ENCODE measurements at places on chromosomes 11 and 22.

- no peak for DNase-seq
Observed at GRCh38 chr11:15968461-15969130, 387.8 kb downstream of the SOX6 start.

DNA sequence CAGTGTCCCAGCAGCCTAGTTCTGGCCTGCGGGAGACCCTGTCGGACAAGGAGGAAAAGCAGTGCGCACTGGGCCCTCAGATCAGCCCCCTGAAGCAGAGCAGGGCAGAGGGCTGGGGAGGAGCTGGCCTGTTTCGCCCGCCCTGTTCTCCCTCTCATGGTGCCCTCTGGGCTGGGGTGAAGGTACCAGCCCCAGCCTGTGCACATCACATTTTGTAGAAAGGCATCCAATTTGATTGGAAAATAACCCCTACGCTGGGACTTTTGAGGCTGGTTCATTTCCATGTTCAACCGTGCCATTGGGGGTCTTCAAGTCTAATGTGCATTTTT is 832 bp upstream of the NAP1L4 start:
- DNase-seq, result no peak

- DNase-seq, result no peak
Observed at GRCh38 chr11:112310419-112310818, 49.8 kb upstream of the PLET1 start.

GRCh38 chr22:49305214-49305965 is 522.3 kb downstream of the BRD1 start:
- no peak for DNase-seq

DNA sequence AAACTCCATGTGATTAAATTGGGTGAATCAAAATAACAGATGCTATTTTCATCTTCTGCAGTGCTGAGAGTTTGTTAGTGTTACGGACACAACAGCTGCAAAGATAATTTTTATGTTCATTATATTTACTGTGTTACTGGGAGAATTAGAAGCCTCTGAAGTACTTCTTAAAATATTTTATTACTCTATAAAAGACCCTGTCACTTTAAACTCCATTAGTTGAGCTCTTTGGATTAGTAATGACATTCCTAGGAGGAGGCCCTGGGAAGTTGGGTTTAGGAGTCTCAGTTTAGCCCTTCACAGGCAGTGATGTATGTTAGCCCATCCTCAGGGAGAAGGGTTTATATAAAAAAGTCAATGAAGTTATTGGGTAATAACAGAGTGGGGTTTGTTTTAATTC is 596.7 kb downstream of the JRKL start:
- DNase-seq, result no peak

GRCh38 chr11:96023275-96023674 is 99.4 kb upstream of the MTMR2 start:
- DNase-seq, result no peak

DNA sequence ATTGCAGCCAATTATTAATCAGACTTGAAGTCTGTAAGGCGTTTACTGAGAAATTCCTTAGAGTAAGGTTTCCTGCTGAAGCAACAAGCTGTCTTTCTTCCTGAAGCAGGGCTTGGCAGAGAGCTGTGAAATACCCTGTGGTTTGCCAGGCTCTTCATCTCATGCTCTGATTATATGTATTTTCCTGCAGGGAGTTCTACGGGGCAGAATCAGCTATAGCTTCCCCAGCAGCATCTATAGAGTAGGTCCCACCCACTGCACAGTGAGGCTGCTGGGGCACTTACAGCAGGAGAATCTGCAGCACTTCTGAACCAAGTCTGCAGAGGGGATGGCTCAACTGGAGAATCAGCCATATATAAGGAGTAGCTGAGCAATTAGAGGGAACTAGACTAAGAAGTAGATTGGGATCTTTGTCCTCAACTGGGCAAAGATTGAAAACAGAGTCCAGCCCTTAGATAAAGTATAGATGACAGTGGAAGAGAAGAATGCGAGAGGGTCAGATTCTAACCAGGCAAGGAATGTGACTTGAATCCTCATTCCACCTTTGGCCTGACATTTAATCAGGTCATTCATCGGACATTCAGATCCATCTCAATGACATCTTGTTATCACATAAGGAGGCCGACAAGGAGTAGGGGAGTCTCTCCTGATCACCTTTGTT is 37.6 kb downstream of the CNTF start:
- DNase-seq, result no peak

DNA sequence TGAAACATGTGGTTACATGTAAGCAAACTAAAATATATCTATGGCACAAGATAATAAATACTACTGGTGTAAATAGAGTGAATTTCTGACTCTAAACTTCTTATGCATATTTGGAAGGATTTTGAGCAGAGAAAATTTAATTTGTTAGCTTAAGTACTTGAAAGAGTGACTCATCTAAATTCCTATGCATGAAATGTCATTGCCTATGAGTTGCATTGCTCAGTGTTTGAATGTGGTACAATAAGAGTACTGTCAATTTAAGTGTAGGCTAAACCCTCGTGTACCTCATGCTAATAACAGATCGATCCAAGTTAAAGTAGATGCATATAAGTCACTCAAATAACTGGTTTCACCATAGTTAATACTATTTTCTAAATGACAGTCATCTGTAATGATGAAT is 5.3 kb upstream of the CARD18 start:
- no peak for DNase-seq

- no peak for DNase-seq
Observed at GRCh38 chr11:130653838-130654636, 205.6 kb downstream of the ADAMTS15 start.

- DNase-seq, result no peak
Observed at GRCh38 chr11:7983832-7984590, 3.1 kb upstream of the EIF3F start.

- DNase-seq, result peak; percentile 37
Observed at GRCh38 chr11:1639102-1639620, 9.6 kb downstream of the KRTAP5-5 start.

DNA sequence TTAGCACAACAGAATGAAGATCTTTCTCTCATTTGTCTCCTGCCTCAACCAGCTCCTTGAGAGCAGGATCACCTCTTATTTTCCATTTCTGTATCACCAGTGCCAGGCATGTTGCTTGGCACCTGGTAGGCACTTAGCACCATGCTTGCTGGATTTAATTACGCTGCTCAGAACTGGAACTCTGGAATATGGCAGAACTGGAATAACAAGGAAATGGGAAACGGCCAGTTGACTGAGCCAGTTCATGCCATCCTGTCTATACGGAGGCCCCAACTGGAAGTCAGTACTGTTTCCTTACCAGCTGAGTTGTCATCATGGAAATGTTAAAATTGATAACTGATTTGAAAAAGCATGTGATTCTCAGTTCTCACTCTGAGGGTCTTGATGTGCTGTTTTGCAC is 69.5 kb upstream of the YWHAH start:
- DNase-seq, result no peak

DNA sequence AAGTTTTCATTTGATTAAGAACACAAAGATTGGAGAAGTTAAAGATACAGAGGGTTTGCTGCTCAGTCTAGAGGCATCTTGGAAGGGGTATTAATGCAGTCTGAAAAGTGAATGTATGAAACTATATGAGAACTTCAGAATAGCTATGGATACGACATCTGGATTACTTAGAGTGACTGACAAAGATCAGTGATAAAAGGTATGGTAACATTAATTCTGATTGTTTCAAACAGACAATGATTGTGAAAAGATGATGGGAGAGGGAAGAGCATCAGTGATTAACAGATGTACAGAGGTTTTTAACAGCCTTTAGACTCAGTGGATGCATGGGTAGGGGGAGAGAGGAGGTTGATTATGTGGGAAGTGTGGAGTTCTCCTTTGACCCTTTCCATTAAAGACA is 919.4 kb upstream of the CNTN5 start:
- DNase-seq, result no peak

GRCh38 chr11:94734563-94735275 is 33.4 kb upstream of the AMOTL1 start:
- no peak for DNase-seq

- no peak for DNase-seq
Observed at GRCh38 chr22:19703869-19704268, 10.4 kb upstream of the SEPTIN5 start.

GRCh38 chr22:39367035-39367434 is 17.2 kb downstream of the SYNGR1 start:
- no peak for DNase-seq

DNA sequence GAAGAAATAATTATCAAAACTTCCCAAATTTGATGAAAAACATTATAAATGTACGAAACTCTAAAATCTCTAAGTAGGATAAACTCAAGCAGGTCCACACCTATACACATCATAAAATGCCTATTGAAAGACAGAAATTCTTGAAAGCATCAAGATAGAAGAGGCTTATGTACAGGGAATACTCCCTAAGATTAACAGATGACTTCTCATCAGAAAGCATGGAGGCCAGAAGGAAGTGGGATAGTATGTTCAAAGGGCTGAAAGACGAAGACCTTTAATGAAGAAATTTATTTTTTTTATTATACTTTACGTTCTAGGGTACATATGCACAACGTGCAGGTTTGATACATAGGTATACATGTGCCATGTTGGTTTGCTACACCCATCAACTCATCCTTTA is 45.3 kb upstream of the KCNA4 start:
- DNase-seq, result no peak

- DNase-seq, result no peak
Observed at GRCh38 chr11:28903716-28904115, 795.5 kb downstream of the METTL15 start.

DNA sequence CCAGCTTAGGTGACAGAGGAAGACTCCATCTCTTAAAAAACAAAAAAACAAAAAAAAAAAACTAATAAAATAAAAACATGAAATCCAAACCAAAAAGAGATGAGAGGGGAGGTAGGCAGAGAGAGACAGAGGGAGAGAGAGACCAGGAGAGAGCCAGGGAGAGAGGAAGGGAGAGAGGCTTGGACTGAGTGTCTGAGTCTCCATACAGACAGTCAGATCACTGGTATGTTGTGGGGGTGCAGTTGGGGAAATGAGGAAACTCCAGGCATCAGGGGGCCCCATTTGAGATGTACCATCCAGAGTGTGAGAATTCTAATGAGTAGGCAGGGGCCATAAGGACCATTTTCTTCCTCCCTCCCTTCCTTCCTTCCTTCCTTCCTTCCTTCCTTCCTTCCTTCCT is 53.1 kb upstream of the SEPTIN5 start:
- DNase-seq, result no peak

DNA sequence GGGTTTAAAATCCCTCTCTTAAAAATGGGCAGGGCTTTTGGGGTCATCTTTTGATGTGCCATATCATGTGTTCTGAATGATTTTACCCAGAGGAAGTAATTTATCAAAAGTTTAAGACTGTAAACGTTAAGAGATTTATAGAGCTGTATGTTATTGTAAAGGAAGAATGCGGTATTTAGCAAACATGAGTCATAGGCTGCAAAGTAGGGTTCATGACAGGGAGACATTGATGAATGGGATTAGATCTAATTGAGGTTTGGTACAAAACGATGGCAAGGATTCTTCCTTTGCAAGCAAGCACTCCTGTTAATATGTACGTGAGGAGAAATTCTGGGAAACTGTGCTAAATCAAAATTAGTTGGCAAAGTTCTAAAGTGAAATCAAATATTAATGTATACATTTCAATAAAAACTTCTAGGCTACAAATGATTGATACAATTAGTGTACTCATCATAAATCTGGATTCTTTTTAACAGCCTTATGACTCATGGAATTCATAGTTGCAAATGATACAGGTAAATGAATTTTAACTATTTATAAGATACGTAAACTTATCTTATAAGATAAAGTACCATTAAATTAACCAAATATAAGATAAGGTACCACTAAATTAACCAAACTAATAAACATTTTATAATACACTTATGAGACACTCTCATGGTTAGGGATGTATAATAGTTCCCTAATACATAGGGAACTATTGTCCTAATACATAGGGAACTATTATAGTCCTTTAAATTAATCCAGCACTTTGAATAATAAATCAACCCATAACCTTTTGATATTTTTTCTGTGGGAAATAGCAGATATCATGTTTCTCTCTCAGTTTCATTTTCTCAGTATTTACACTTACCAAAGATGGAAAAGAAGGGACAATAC is 58.4 kb downstream of the KIF18A start:
- DNase-seq, result no peak

All from glomerular endothelial cell (primary cell).